Keratinocyte (primary cell): ENCODE measurements at places on chromosomes 6 and 20.

GRCh38 chr6:25883991-25884390 is 9.9 kb upstream of the SLC17A3 start:
- no peak for DNase-seq

GRCh38 chr6:93282521-93283031 is 136.8 kb downstream of the EPHA7 start:
- DNase-seq = no peak

GRCh38 chr20:37235065-37235464 is 26.5 kb downstream of the GHRH start:
- DNase-seq = no peak

DNA sequence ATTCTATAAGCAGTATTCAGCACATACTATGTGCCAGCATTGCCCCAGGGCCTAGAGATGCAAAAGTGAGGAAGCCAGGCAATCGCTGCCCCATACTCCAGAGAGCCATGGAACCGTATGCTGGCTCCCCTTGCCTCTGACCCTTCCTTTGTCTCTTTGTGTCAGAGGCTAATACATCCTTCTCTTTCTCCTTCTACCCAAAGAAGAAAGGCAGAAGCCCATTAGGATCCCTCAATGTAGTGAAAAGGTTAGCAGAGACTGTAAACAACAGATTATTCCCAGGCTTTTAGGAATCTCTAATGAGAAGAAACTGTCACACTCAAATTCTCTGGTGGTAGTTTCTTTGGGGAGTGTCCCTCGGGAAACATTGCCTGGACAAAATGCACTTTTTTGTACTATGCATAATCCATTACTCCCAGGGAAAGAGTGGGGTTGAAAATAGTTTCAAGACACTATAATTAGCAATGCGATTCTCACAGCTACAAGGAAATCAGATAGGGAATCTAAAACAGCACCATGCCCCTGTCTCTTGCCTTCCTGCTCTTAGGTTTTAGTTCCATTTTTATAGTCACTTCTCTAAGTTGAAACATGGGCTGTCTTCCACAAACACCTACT is 325.2 kb upstream of the CNR1 start:
- no peak for DNase-seq

DNA sequence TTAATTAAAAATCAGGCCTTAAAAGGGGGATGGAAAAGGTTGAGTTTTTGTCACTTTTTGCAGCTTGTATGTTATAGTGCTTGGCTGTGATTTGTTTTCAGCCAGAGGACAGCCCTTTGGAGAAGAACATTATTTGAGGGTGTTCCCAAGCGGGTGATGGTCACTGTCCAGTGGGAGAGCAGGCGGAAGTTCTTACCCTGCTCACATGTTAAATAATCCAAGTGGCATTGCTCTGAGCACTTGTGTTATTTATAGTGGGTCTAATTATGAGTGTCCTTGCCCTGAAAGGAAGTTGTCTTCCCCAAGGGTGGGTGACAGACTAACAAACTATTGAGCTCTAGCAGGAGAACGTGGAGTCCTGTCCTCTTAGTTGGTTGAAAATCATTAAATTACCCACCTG is 49.5 kb downstream of the DOK5 start:
- no peak for DNase-seq

- no peak for DNase-seq
Measured at GRCh38 chr6:62283796-62284411, 2.1 kb downstream of the KHDRBS2 start.

DNA sequence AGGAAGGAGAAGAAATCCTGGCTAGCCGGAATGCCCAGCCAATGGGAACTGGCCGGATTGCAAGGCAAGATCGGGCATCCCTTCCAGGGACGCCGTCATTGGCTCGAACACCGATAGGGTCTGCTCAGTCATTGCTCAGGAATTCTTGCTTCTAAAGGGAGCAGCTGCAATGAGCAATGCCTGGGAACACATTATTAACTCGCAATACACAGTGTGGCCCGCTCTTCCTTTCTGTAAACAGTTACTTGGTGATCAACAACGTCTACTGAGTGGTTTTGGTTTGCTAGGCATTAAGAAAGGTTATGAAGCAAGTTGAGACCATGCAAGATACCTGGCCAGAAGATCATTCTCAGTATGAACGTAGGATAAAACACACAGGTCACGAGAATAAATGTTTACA is 165.4 kb upstream of the CITED2 start:
- peak; percentile 45 for DNase-seq

DNA sequence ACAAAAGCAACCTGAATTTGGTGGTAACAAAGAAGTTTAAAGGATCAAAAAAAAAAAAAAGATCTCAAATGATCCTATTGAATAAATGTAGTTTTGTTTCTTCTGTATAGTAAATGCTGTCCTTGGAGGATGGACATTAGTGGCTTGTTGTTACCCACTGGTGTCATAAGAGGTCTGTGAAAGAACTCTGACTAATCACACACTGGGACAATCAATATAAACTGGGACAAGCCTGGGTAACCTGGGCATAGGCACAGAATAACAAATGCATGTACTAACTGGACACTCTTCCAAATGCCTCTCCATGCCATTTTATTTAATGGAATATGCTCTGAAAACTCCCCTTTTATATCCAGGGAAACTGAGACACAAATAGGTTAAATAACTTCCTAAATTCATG is 241.4 kb downstream of the DOK5 start:
- DNase-seq = no peak

DNA sequence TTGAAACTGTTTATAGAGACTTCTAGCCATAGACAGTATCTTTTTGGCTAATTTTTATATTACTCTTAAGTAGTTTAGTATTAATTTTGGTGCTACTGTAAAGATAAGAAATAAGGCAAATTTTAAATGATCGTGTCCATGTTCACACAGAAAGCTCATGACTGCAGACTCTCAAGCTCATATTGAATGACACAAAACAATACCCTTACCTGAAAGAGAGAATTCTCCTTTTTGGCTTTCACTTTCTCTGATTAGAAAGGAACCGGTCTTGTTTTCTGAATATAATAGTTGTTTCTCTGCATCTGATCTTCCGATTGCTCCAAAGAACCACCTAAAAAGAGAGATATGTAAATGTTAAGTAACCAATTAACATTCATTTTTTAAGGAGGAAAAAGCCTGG is 57.0 kb downstream of the FRK start:
- DNase-seq = no peak

GRCh38 chr20:297925-298775 is 780 bp downstream of the ZCCHC3 start:
- DNase-seq = no peak

DNA sequence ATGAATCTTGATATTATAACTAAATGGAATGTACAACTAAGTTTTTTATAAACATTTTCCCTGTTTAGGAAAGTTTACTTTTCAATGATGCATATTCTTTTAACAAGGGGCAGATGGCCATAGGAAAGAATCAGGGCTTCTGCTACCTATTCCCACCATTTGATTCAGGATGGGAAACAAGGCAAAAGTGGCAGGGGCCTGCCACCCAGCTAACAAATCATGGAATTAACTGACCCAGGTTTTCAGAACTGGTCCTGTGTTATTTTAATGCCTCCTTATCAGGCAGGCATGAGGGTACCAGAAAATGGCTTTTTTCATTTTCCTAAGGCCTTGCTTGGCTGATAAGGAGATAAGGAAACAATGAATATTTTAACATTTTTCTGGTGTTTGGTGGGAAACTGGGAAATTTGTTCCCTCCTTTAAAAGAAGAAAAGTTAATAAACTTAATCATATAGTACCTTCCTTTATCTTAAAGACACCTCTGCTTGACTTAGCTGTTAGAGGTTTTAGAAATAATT is 6.7 kb downstream of the POU3F2 start:
- no peak for DNase-seq

DNA sequence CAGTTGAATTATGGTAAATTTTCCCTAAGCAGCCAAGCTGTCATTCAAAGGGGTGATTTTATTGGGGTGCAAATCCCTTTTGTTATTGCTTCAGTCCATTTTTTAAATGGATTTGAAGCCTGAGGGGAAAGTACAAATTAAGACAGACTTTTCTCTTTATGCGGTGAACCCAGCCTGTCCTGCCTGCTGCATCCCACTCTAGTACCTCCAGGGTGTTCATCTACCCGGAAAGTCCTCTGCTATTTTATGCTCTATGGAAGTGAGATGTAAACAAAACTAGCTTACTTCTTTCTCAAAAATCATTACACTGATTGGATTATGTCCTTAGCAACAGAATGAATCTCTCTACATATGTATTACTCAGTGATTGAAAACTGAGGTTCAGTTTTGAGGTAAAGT is 1088.9 kb upstream of the CITED2 start:
- no peak for DNase-seq

DNA sequence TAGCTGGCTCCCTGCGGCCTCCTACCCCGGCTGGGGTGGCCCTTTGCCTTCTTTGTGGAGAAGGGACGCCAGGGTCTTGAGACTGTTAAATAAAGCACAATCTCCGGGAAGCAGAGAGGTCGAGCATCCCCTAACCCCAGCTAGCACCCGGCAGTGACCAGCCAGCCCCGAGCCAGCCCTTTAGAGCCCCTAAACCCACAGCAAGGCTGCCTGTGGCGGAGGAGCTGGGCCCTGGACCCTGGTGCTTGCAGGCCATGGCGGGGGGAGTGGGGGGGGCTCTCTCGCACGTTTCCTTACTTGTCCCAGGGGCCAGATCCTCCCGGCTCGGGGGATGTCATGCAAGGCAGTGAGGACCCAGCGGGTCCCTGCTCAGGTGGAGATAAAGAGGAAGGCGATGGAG is 49.2 kb upstream of the GATA5 start:
- no peak for DNase-seq
